ENCODE measurements at places on chromosomes 7 and 10.
A peak's percentile ranks its signal among the peaks of the same experiment; 100 is the strongest.

DNA sequence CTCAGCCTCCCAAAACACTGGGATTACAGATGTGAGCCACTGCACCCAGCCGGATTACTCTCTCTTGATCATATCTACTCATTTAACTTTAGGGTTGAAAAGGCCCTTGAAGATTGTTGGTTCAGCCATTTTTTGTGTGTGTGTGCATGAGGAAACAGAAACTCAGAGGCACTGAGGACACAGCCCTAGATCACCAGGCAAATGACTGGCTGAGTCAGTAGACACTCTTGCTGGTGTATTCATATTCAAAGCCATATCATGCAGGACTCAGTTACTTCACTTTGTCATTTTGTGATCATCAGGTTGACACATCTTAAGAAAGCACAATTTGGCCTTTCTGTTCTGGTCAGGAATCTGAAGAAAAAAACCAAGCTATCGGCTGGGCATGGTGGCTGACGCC is 253.4 kb downstream of the TRIL start:
- DNase-seq: no peak

GRCh38 chr10:69957886-69958555 is 94.6 kb upstream of the MACROH2A2 start:
- peak; percentile 42 for DNase-seq

GRCh38 chr10:103772096-103772845 is 83.1 kb downstream of the SH3PXD2A start:
- DNase-seq: peak; percentile 91

DNA sequence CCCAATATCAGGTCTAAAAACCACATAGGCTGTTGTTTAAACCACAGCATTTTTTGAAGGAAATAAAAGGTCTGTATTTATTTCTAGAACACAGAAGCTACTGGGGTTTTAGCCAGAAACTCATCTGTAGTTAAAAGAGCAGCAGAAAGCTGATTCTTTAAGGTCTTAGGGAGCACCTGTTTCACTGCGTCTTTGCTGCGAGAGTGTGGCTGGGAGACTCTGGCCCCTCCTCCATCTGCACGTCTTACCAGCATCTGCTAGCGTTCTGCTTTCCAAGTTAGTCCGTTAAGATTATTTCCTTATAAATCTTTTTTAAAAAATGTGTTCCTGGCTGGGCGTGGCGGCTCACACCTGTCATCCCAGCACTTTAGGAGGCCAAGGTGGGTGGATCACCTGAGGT is 95.9 kb downstream of the ADARB2 start:
- no peak for DNase-seq

DNA sequence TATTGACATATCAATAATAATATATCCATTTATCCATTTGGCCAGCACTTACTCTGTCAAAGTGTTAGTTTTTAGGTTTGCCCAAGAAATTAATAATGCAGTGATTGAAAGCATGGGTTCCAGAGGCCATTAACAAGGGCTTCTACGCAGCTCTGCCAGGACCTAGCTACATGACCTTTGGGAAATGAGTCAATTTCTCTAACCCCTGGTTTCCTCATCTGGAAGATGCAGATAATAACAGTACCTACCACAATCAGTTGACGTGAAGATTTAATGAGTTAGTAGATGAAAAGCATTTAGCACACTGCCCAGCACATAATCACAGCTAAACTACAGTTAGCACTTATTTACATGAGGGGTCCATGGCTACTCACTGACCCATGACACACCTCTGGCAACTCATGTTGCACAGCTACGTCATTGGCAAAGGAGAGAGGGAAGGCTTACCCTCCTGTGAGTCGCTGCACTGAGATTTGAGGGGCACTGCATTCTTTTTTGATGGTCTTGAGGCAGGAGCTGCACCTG is 263.7 kb downstream of the PLXNA4 start:
- DNase-seq: no peak

DNA sequence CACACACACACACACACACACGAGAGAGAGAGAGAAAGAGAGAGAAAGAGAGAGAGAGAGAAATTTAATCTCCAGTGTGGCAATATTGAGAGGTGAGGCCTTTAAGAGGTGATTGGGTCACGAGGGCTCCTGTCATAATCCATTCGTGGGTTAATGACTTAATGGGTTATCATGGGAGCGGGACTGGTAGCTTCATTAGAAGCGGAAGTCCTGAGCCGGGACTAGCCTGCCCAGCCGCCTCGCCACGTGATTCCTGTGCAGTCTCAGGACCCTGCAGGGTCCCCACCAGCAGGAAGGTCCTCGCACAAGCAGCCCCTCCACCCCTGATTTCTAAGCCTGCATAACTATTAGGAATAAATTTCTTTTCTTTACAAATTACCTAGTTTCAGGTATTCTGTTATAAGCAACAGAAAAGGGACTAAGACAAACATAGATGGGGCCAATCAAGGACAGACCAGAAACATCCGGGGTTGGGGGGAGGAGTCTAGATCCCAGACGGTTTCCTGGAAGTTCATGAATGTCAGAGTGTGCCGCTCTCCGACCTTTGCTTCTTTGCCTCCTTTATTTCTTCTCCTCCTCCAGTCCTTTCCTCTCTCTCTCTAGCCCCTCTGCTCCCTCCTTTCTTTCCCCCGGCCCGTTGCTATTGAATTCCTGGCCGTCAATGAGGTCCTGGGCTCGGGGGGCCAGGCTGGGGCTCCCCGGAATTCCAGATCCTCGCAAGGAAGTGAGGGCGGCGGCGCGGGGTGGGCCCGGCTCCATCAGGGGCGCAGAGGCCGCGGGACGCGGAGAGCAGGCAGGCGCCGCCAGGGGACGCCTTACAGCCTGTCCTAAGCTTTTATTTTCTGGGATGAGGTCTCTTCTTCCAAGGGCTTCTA is 146.8 kb downstream of the CYP26A1 start:
- no peak for DNase-seq

DNA sequence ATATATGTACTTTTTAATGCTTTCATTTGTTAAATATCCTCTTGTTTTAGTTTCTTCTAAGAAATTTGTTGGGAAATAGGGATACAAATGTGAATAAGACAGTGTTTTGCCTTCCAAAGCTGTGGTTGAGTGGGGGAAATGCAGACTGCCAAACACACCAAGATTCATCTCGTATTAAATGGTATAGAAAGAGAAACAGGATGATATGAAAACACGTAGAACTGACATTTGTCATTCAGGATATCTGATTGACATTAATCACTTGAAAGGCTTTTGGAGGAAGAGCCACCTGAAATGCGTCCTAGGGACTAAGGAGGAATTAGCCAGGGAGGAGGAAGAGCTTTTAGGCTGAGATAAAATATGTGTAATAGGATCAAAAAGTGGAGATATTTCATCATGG is 287.4 kb upstream of the SEMA3C start:
- DNase-seq: no peak

GRCh38 chr7:158446281-158446680 is 141.3 kb downstream of the PTPRN2 start:
- no peak for DNase-seq

- no peak for DNase-seq
Measured at GRCh38 chr7:132084776-132085388, 491.4 kb downstream of the PLXNA4 start.

GRCh38 chr7:134188311-134188710 is 61.2 kb downstream of the LRGUK start:
- DNase-seq: no peak

DNA sequence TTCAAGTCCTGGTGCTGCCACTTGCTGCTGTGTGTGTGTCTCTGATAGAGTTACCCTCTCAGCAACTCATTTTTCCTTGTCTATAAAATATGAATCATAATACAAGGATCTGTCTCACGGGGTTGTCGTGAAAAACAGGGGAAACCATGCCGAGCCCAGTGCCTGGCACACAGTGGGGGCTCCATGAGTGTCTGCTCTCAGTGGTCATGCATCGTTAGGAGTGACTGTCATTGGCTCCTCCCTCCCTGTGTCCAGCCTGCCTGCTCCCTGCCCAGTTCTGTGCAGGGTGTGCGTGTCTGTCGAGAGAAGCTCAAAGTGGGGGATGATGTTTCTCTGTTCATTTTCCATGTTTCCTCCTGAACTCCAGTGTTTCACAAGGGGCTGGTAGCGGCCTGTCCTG is 83.6 kb upstream of the LRRC4 start:
- DNase-seq: no peak

- DNase-seq: peak; percentile 24
Measured at GRCh38 chr7:101602484-101603241, 26.4 kb downstream of the MYL10 start.

DNA sequence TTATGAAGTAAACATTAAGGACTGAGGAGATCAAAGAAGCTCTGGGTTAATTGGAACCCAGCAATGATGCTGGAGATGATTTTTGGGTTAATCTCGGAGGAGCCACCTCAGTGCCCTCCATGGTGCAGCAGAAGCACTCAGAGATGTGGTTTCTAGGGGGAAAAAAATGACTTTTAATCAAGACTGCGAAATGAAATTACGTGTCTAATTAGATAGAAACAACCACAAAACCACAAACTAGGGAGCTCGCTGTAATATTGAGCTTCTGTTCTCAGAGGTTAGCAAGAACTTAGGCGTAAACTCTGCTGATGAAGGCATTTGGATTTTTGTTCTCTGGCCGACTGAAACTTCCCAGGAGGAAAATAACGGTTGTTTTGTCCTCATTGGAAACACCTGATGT is 319.0 kb downstream of the GRID1 start:
- DNase-seq: no peak

DNA sequence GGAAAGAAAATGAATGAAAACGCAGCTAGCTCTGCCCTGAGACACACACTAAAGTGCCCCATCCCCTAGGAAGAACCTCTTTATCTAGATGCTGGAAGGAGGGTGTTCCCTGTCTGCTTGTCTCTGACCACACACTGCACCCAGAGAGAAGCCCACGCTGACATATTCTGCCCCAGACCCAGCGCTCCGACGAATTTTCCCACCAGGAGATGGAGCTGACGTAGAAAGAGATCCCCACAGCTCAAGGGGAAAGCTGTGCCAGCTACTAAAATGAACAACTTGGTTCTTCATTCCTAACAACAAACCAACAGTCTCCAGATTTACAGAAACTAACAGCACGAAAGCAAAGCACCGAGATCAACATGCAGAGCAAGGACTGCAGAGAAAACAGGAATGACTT is 73.3 kb downstream of the KIAA1549 start:
- no peak for DNase-seq

DNA sequence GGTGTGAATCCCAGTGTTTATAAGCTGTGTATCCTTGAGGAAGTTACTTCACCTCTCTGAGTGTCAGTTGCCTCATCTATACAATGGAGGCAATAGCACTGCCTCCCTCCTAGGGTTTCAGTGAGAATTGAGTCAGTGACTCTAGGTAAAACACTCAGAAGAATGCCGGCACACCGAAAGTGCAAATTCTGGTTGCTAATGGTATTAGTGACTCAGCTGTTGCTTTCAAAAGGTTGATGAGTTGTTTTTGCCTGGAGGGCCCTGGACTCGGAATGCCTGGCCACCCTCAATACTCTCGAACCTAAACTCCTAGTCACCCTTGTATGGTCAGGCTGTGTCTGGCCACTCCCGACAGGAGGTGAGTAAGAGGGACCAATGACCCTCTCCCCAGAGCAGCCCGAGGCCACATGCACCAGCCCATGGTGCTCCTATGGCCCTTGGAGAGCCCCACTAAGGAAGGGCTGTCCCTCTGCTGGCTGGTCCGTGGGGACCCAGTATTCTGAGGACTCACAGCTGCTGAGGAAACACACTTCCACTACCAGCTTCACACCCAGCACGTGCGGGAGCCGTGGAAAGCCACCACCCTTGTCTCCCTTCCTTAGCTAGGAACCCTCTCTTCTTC is 60.2 kb downstream of the CALML3 start:
- no peak for DNase-seq

DNA sequence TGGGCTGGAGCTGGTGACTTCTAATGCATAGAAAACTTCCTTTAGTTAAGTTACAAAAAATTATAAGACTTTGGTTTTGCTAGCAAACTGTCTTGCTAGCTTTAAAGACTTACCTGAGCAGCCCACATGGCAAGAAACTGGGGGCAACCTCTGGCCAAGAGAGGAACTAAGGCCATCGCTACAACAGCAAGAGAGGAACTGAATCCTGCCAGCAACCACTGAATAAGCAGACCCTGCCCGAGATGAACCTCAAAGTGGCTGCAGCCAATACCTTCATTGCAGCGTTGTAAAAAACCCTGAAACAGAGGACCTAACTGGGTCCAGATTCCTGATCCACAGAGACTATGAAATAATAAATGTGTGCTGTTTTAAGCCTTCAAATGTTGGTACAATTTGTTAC is 54.6 kb upstream of the STARD3NL start:
- DNase-seq: no peak

GRCh38 chr10:70126700-70127395 is 5.8 kb downstream of the AIFM2 start:
- no peak for DNase-seq

- DNase-seq: no peak
Measured at GRCh38 chr7:88485821-88486220, 179.1 kb upstream of the STEAP4 start.

DNA sequence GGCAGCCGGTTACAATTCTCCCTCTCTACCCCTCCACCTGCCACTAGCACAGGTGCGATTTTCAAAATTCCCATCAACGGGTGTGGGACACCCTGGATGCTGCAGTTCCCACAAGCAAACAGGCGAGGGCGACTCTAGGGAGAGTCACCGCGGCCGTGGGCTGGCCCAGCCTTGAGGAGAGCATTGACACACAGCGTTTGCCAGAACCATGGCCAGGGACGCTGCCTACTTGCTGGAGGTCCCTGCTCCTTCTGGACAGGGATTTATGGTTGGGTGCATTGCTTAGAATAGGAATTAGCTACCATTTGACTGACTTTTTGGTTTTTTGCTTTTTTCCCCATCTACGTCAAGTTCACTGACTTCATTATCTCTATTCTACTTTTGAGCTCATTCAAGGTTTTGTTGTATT is 19.0 kb upstream of the CLDN4 start:
- peak; percentile 56 for DNase-seq

GRCh38 chr10:119973281-119973680 is 80.8 kb downstream of the SEC23IP start:
- DNase-seq: no peak

GRCh38 chr7:91620827-91621226 is 259.7 kb downstream of the MTERF1 start:
- DNase-seq: no peak

GRCh38 chr10:17428351-17429097 is 25.9 kb downstream of the ST8SIA6 start:
- DNase-seq: no peak

- no peak for DNase-seq
Measured at GRCh38 chr10:45421221-45422097, 47.4 kb downstream of the ALOX5 start.

DNA sequence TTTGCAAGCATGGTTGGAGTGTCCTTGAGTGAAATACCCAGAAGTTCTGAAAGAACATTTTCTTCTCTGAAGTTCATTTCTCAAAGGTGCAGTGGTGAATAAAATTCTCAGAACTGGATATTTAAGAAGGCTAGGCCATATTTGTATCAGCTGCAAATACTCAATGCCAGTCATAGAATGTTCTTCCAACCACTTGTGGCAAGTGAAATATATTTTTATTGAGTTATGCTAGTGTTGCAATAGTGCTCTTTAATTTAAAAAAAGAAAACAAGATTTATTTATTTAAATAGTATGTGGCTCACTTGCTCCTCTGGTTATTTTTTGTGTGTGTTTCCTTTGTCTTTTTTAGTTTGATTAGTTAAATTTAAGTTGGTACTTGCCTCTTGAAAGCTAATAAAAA is 64.5 kb downstream of the PALS2 start:
- no peak for DNase-seq

- DNase-seq: no peak
Measured at GRCh38 chr10:5817322-5818047, 4.3 kb upstream of the GDI2 start.

Measured in NCI-H510A treated with DMSO at 0.1 percent for 48 hours (cell line).